ENCODE measurements at places on chromosomes 1 and 21.

DNA sequence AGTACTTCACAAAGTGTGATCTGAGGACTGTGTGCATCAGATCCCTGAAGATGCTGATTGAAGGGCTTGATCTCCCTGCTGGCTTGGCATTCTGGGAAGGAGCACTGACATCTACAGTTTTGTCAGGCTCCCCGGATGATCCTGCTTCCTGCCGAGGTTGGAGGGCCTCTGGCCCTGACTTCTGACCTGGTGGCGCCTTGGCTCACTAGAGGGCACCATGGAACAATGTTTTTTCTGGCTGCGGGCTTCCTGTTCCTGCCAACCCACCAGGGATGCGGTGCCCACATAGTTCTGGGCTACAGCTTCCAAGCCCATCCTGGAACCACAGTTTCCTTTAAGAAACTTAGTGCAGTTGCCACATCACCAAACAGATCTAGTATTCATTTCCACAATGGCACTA, 38.8 kb upstream of the RASAL2 start:
- no peak for DNase-seq

GRCh38 chr1:27031235-27032118, 18.8 kb upstream of the TENT5B start:
- no peak for DNase-seq

DNA sequence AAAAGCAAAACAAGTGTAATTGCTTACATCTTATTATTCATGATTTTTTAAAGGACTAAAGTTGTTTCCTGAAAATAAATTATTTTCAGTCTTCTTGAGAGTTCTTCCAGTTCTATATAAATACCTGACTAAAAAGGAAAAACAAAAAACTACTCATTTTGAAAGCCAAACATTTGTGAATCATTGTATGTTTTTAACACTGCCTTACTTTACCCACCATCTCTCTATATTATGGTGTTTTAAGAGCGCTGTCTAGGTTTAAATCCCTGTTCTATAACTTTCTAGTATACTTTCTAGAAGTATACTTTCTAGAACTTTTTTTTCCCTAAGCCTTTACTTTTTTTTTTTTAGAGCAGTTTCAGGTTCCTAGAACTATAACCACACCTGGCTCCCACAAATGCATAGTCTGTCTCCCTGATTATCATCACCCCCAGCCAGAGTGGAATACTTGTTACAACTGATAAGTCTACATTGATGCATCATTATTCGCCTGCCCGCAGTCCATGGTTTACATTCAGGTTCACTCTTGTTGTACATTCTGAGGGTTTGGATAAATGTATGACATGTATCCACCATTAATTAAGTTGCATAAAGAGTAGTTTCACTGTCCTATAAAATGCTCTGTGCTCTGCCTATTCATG, 9.8 kb downstream of the RSBN1 start:
- no peak for DNase-seq

DNA sequence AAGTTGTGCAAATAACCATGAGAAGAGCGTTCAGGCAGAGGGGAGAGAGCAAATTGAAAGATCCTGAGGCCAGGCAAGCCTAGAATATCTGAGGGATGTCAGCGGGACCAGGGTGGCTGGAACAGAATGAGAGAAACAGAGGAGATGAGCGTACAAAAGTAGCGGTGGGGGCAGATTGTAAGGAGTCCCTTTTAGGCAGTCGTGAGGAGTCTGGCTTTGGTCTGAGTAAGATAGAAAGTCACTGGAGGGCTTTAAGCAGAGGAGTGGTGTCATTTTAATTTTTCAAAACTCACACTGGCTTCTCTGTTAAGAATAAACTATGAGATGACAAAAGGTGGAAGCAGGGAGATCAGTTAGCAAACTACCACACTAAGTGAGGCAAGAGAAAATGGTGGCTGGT, 24.2 kb downstream of the ATP5PF start:
- no peak for DNase-seq

- DNase-seq: peak; percentile 18
Measured at GRCh38 chr1:204453141-204453772, 41.3 kb downstream of the PIK3C2B start.

- DNase-seq: no peak
Measured at GRCh38 chr1:187491082-187491720, 662.5 kb downstream of the PLA2G4A start.

DNA sequence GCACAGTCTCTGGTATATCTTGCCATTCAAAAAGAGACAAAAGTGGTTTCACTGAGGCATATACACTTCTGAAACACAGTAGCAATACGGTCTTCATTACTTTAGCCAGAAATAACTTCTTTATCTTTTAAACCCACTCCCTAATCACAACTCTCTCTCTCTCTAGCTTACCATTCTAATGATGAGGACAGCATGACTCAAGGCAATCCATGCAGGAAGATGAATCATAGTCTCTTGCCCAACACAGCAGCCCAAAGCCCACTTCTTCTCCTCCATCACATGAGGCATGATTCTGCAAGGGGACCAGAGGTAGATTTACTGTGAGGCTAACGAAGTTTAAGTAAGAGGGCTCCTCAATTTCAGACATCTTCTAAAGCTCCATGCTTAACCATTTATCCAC, 285.0 kb upstream of the NR5A2 start:
- DNase-seq: no peak

DNA sequence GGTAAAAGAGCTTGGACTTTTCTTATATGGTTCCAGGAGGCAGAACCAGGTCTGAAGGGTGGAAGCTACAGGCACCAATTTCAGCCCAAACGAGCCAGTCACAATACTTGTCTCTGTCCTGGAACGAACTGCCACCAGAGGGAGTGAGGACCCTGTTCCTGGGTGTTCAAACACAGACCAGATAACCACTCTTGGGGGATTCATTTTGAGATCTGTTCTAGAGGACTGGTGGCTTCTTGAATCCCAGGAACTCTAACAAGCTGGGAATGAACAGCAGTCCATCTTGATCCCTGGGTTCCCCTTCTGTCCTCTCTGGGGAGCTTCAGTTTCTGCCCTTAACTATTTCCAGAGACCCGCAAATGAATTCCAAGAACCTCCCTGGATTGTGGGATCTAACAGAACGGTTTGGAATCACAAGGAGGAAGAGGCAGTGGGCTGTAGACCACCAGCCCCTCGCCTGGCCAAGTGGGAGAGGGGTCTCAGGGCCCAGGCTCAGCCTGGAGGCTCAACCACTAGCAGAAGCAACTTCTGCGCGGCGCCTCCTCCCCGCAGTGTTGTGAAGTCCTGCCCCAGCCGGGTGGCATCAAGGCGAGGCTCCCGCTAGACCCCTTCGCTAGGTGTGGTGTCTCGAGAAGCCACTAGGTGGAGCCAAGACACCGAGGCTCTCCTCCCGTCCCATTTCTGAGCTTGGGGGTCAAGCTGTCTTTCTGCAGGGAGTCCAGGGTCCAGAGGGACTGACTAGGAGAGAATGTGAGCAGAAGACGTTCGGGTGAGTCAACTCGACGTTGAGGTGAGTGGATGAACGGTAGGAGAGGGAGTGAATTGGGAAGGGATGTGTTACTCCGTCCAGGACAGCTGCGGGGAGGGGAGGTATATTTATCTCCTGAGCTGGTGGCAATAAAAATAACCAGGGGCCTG, 12.1 kb upstream of the NES start:
- peak; percentile 62 for DNase-seq

GRCh38 chr1:98331243-98331642, 330.3 kb upstream of the SNX7 start:
- DNase-seq: no peak

GRCh38 chr1:191101960-191102359, 624.3 kb upstream of the BRINP3 start:
- no peak for DNase-seq

- no peak for DNase-seq
Measured at GRCh38 chr1:7702365-7702764, 68.7 kb upstream of the VAMP3 start.

DNA sequence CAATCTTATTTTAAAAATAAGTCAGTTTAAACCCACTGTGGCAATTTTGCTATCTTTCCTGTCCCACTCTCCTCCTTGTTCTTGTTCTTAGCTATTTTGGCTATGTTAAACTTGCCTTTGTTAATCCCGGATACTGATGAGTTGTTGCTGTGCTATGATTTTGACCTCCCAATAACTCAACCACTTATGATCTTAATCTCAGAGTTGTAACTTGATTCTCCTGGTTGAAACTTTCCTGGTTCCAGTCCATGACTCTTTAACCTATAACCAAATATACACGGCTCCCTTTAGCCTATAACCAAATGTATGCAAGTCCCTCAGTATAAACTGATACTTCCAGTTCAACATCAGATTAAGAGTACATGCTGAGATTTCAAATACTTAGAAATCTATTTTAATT, 15.6 kb upstream of the ACADM start:
- DNase-seq: no peak

DNA sequence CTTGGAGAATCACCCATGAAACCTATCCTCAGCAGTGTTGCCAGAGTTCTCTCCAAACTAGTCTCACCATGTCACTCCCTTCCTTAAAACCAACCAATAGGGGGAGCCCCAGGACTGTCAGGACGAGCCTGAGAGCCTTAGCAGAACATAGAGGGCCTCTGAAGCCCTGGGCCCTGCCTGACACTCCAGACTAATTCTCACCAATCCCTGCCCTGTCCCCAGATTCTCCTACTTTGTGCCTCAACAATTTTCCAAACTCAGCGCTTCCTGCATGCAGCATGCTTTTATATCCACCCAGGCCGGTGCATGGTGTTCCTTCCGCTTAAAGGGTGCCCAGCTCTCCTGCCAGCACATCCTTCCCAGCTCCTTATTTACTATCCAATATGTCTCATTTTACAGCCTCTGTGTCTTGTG, 42.7 kb downstream of the HSD3B1 start:
- DNase-seq: no peak

DNA sequence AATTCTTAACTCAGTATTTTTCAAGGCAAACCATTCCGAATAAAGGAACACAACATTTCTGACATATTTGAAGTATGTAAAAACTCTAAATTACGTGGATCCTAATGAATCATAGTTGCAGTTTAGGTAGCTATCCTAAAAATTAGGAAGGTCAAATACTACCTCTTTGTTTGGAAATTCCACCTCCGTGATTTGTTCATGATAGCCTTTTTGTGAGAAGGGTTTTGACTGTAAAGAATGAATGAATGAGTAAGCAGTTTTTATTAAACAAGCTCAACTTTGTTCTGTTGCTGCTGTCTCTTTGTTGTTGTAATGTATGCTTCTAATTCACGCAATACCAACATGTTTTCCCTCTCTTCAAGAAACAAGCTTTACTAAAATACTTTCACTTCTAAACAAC, 840.4 kb downstream of the USP25 start:
- no peak for DNase-seq

Data from stimulated activated CD4-positive, alpha-beta T cell treated with anti-CD3 and anti-CD28 coated beads, Interleukin-1b, Interleukin-23, amount 100 ng/mL, for 24 hours (primary cell).